ENCODE measurements at places on chromosomes 2 and 18.

DNA sequence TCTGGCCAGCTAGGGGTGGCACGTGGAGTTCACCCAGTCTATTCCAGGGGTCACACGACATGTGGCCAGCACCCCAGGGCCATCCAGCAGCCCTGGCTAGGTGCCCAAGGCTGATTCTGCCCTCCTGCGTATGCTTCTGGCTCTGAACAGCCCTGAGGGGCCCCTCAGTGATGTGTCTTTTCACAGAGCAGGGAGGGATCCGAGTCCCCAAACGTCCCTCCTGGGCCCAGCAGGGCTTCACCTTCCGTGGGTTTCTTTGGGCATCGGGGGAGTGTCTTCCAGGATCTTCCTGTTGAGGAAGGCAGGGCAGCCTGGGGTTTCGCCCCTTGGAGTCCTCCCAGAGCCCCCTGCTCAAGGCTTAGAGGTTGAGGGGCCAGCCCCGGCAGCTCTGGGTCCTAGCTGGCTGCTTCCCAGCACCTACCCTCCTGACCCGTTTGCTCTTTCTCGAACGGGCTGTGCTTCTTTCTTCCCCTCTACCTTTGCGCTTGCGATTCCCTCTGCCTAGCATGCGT, 165.9 kb downstream of the DYSF start:
- DNase-seq = no peak

- no peak for DNase-seq
These were observed 37.6 kb upstream of the ARL4C start for GRCh38 chr2:234534515-234534914.

GRCh38 chr2:41924024-41924423, 123.8 kb upstream of the PKDCC start:
- DNase-seq = no peak

DNA sequence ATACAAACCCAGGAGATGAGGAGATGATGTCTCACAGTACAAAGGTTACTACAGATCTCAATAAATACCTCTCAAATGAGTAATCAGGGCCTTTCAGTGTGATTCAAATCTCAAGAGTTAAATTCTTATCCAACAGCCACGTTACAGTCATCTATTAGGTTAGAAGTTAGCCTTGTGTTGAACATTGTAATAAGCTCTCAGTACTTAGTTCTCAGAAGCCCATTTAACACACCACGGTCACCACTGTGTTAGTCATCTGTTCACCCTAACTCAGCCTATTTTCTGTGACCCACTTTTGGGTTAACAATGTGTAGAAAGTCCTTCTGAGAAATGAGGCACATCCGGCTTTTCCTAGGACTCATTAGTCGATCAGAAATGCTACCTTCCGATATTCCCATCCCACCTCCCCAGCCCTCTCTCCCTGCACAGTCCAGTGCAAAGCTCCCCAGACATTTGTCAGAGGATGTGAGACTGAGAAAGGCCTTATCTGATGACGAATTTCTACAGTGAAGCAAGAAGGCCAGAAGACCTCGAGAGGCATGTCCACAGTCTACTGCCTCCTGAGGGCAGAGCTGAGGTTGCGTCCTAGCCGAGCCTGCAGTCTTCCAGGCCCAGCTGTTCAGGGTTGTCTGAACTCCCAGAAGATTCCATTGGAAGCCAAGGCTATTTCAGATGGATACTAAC, 92.6 kb downstream of the ACTR2 start:
- peak; percentile 27 for DNase-seq

DNA sequence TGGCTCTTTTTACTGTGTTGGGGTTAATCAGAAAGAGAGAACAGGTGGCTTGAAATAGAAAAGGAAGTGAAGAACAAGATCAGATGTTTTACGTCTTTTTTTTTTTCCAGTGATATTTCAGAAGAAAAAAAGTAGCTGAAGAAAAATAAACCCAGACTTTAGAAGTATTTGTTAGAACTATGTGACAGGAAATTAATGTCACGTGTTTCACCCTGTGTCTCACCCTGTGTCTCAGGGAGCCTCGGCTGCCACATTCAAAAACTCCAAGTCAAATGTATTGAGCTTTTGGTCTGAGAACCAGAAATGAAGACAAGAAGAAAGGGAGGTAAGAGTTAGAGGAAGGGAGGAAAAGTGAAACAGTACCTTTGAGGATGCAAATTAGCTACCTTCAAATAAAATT, 38.0 kb downstream of the AKAIN1 start:
- DNase-seq = no peak

DNA sequence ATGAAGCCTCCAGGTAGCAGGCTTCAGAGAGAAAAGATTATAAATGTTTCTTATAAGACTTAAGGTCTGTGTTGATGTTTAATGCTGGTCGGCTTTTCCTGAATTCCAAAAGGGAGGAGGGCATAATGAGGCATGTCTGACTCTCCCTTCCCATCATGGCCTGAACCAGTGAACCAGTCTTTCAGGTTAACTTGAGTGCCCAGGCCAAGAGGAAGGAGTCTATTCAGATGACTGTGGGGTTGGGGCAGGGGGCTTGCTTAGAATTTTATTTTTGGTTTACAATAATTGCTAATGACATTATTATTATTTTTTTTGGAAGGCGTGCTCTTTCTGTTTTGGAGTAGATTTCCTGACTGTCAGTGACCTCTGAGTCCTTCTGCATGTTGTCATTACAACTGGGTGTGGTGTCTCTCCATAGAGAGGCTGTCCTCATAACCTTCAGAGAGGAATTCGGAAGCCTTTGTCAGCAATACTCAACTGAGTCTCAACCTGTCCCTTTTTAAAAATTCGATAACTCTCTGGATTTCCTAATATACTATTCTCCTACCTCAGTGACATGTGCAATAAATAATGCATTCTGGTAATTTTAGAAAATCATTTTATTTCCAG, 275.1 kb upstream of the CXCR4 start:
- no peak for DNase-seq

GRCh38 chr18:31490387-31490786, 7.6 kb upstream of the DSG2 start:
- no peak for DNase-seq

DNA sequence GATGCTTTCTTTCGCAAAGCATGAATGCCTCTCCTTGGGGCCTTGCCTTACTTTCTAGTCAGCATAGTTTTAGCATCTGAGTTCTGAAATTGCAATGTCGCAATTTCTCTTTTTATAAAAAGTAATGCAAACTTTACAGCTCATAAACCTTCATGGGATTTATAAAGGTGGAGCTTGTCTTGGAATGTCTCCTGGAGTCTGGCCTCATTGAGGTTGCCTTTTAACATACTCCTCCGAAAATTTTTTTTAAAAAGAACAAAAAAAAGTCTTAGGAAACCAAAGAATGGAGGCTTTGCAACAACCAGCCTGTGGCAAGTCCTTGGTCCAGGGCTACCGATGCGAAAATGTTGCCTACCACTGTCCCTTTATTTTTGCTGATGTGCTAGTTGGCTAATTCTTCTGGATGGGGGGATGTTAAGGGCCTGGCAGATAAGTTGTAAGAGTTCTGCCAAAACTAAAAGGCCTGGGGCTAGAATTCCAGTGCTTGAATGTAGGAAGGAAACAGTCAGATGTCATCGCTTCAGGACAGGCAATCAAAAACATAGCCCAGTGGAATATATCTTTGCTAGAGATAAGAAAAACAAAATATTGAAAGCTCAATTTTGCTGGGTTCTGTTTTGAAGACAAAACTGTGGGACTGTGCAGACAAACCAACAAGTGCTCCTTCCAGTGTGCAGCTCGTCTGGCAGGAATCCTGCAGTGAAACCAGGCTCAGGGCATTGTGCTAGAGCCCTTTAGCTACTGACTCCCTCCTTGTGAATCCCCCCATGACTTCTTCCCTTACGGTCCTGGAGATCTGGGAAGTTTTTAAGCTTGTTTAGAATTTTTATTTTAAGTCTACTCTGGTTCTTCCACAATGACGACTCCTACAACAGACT, 213.0 kb downstream of the PIEZO2 start:
- no peak for DNase-seq

DNA sequence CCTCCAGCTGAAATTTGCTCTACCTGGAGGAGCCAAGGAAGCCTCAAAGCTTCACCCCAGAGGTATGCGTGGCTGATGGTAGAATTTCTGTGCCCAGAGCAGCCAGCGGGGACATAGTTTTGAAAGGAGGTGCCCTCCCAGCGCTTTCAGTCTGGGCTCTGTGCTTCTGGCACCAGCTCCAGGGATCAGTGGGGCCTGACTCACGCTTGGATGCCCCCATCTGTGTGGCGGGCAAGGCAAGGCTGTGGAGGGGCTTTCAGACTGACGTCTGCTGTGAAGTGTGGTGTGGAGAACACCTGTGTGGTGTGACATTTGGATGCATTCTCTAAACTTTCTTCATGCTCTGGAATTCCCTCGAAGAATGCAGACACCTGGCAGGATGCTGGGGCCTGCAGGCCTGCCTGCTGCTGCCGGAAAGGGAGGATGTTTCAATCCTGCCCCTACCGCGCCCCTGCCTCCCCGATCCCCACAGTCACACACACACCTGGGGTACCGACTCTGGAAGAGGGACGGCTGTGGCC, 84.1 kb downstream of the CTIF start:
- no peak for DNase-seq

DNA sequence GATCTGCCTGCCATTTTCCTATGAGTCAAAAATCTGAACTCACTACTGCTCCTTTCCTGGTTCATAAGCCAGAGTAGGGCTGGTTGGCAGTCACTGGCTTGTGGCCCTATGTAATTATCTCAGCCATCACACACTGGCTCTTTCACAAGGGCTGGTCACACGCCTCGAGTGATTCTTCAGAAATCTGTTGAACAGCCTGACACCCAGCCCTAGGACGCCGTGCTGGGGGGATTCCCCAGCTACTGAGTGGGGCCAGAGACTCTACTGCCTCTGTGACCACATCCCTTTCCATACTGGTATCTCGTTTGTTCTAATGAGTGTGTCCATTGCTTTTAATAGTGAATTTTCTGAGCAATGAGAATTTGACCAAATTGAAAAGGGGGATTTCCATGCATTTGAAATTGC, 45.8 kb upstream of the RBM44 start:
- DNase-seq = no peak

- no peak for DNase-seq
These were observed 163.7 kb upstream of the KLHL29 start for GRCh38 chr2:23221236-23221635.
